Pons (tissue), 1 donor: ENCODE measurements at places on chromosomes 16 and 17.

- peak; percentile 35 for DNase-seq
Measured at GRCh38 chr16:12340151-12340733, 363.7 kb downstream of the SNX29 start.

DNA sequence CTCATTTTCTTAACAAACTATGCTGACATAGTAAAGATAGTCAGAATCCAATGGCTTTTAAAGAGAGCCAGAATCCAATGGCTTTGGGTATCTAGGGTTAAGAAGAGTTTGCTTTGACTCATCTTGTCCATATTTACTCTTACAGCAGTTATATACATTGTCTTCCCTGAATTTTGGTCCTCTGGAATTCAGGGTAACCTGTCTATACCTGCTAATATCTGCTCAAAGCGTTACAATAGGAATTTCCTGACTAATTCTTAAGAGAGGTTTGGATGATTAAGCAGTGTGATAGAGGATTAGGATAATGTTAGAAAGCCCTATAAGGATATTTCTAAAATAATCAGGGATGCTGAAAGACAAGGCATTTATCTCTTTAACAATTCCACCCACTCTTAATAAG, 2.0 kb upstream of the CDH8 start:
- DNase-seq, result no peak

DNA sequence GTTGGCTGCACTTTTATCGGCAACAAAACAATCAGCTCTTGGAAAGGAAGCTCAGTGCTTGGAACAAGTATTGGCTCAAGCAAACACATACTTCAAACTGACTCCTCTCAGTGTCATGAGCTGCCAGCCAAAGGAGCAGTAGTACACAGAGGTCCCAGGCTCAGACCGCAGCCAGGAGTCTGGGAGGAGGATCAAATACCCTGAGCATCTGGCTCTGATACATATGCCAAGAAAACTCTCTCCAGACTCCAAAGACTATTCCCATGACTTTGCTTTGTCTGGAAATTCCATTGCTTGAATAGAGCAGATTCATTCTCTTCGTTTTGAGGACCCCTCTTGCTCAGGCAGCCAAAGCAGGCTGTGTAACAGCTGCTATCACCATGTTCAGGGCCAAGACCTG, 501.6 kb upstream of the PSMD7 start:
- peak; percentile 46 for DNase-seq

DNA sequence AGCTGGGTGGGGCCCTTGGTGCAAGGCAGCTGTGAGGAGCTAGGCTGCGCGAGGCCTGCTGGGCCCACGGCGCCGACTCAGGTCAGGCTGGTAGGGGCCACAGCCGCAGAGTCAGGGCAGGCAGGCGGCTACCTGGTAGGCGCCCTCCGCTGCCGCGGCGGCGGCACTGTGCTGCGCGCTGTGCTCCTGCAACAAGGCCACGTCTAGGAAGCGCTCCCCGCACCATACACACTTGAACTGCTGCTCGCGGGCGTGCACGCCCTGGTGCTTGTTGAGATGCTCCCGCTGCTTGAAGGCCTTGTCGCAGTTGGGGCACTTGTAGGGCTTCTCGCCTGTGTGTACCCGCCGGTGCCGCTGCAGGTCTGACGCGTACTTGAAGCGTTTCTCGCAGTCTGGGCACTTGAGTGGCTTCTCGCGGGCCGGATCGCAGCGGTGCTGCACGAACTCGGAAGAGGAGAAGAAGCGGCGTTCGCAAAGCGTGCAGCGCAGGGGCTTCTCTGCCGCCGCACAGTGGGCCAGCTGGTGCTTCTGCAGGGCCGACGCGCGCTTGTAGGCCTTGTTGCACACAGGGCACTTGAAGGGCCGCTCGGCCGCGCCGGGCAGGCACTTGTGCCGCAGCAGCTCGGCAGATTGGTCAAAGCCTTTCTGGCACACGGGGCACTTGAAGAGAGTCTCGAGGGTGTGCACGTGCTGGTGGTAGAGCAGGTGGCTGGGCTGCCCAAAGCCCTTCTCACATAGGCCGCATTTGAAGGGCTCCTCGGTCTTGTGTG, 3.9 kb downstream of the ZNF319 start:
- no peak for DNase-seq

DNA sequence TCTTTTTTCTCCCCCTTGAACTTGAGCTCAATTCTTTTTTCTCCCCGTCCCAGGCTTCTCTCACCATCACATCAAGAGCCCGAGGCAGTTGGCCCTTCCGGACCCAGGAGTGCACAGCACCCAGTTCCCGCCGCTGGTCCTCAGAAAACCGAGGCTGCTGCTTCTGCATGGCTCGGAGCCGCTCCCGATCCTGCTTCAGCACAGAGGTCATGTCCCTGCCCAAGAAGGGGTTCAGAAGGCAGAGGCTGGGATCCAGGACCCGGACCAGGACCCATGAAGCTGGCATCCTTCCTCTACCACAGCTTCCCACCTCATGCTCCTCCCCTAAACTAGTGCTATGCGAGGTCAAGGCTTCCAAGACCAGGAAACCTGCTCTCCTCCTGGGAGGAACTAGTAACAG, 10.5 kb downstream of the PER1 start:
- DNase-seq, result no peak

GRCh38 chr17:55466671-55467070, 44.6 kb downstream of the SMIM36 start:
- peak; percentile 32 for DNase-seq

DNA sequence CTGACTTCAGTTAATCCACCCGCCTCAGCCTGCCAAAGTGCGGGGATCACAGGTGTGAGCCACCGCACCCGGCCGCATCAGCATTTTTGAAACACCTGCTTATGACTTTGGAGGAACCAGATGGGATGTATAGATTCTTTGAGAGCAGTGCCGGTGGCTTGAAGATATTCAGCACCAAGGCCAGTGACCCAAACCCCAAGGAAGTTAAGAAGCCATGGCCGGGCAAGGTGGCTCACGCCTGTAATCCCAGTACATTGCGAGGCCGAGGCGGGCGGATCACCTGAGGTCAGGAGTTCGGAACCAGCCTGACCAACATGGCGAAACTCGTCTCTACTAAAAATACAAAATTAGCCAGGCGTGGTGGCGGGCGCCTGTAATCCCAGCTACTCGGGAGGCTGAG, 43.9 kb downstream of the TRARG1 start:
- no peak for DNase-seq

GRCh38 chr17:48997827-48998586, 822 bp downstream of the IGF2BP1 start:
- no peak for DNase-seq

GRCh38 chr16:49788572-49788971, 67.3 kb downstream of the ZNF423 start:
- DNase-seq, result peak; percentile 17

- no peak for DNase-seq
Measured at GRCh38 chr16:83021045-83021444, 394.3 kb downstream of the CDH13 start.

DNA sequence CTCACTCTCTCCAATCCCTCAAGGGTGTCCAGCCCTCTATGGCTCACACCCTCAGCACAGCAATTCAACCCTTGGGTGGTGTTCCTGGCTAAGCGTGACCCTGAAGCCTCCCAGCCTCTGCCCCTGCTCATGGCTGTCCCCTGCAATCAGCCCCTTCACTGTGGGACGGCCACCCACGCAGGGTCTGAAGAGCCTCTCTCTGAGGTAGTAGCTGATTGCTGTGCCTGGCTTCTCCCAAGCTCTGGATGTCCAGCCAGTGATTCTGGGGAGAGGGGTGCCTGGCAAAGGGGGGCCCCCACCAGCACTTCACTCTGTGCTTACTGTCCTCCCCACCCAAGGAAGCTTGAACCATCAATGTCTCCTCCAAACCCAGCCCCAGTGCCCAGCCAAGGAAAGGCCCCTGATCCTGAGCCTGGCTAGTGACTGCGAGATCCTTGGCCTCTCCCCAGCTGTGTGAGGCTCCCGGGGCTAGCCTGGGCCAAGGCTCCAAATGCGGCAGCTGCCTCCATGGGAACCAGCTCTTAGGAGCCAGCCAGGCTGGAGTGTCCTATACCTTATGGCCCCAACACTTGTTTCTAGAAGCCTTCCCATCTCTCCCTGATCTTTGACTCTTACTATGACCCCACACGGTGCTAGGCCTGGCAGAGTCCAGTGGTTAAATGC, 9.9 kb downstream of the MTSS2 start:
- no peak for DNase-seq

GRCh38 chr17:42843358-42843934, 934 bp upstream of the AOC2 start:
- peak; percentile 76 for DNase-seq

DNA sequence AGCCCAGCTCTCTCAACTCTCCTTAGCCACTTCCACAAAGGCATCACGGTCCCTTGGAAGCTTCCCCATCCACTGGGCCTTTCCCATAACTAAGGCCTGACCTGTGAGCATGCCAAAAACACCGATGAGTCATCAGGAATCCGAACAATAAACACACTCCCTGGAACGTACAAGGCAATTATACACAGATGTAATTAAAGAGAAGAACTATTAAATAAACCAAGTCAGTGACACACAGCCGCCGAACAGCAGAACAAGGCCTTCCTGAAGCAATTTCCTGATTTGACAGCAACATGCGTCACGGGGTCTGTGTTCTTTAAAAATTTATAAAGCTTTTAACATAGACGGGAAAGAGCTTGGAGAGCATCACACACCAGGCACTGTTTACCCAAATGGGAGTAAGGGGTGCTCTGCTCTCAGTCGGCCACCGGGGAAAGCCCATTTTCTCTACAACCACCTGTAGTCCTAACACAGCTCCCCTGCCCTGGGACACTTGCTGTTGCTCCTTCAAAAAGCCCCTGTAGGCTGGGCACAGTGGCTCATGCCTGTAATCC, 29.4 kb downstream of the COG7 start:
- peak; percentile 41 for DNase-seq

DNA sequence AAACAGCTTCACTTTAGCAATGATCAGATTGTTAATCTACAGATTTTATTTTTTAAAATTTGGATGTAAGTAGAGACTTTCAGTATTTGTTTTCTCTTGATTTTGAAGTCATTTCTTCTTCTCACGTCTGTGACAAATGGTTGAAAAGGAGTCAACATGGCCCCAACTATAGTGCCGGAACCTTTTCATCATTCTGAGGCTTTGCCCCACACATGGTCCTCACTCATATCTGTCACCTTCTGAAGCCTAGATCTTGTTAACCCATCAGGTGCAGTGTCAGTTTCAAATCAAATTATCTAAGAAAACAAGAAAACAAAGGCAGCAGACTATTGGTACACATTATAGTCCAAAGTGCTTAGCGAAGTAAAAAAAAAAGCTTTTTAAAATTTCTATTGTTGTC, 124.1 kb downstream of the TRIM37 start:
- DNase-seq, result no peak

DNA sequence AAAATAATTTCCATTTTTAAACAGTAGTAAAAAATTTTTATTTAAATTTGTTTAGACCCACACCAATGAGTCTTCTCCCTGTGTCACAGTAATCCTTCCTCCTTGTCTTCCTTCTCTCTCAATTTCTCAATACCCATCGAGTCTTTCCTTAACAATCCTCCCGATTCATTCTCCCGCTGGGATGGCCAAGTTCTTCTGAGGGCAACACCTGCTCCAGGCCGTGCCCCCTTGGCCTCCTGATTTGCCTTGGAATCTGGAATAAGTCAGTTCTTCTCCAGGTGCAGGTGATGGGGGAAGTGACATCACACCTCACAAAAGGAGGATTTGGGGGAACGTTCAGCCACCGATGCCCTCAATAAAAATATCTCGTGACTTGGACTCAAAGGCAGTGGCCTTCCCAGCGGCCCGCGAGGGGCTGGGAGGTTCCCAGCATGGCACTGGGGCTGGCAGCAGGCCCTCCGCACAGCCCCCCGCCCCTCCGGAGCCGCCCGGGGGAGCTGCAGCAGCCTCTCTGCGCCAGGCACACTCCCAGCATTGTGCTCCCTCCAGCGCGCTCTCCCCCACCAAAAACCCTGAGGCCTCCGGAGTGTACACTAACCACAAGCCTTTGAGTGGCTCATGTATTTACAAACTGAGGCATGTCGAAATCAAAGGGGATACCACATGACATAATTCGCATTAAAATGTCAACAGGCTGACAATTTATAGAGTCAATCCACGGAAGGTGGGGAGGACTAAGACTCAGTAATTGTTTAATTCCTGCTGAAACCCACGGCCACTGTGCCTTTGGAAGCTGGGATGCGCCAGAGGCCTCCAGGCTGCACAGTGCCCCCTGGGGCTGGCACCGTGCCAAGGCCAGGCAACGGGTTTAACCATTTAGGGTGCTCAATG, 120.5 kb downstream of the ZFHX3 start:
- no peak for DNase-seq

- no peak for DNase-seq
Measured at GRCh38 chr16:49414671-49415070, 41.1 kb downstream of the C16orf78 start.

- DNase-seq, result no peak
Measured at GRCh38 chr16:58417035-58417434, 24.8 kb downstream of the GINS3 start.

DNA sequence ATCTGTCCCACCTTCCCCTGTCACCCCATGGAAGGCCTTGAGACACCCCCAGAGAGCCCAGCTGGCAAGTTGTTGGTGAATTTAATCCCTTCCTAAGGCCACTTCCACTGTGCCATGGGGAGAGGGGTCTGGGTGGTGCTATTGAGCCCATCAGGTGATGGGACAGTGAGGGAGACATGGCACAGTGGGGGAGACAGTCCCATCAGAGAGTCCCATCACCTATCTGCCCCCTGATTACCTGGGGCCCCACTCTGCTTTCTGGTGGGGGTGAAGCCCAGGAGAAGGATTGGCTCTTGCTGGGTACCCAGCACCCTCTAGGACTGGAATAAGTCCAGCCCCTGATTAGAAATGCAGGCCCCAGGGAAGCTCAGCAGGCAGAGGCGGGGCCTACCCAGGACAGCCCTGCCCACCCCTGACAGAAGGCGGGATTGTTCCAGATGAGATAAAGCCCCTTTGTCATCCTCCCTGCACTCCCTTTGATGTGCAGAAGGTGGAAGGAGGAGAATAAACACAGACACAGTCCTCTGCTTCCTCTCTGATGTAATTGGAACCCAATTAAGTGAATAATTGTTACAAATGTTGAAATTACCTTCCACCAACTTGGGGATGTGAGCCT, 18.9 kb downstream of the TMEM132E start:
- peak; percentile 96 for DNase-seq

GRCh38 chr17:17568772-17569195, 22.7 kb downstream of the PEMT start:
- no peak for DNase-seq

GRCh38 chr16:66682271-66682670, 14.3 kb downstream of the CMTM4 start:
- no peak for DNase-seq

- no peak for DNase-seq
Measured at GRCh38 chr17:35879773-35880654, at the start of gene CCL5. Gene CCL5, minus strand, starts transcription at chr17:35880360.

- DNase-seq, result no peak
Measured at GRCh38 chr17:74394275-74394950, 27.1 kb downstream of the GPR142 start.
